ENCODE measurements at places on chromosomes 2 and 18.

- DNase-seq, result no peak
Measured at GRCh38 chr2:186466743-186467142, 19.3 kb upstream of the ZC3H15 start.

DNA sequence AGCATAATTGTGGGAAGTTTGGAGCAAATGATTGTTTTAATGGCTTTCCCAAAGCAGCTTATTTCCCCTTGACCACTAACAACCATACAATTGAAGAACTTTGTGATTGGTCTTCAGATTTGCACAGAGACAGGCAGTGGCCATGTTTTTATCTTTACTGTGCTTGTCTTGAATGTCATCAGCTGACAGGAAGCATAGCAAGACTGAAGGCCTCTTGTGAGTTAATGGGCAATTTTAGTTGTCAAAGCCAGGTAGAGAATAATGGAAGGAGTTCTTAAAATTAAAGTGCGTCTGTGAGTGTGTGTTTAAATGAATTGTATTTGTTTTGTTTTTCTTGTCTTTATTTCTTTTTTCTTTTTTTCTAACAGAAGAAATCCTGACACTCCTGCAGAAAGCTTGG lies 809.9 kb downstream of the TSN start:
- no peak for DNase-seq

DNA sequence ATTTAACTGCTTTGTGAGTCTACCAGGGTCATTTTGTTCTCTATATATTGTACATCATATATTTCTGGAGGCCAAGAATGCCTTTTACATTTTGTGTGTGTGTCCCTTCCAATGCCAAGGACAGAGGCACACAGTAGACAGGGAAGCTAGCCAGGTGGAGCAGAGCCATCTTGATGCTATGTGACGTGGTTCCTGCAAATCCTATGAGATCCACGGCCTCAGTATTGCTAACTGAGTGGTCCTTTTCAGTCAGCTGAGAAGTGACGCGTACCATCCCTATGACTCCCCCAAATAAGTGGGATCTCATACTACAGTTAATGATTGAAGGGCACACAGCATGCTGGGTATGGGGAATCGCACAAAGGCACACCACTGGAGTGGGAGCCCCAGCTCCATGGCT lies 27.3 kb downstream of the CCDC141 start:
- no peak for DNase-seq

- no peak for DNase-seq
Measured at GRCh38 chr2:229562472-229563127, 151.8 kb downstream of the DNER start.

GRCh38 chr2:174044556-174044955 lies 79.4 kb upstream of the SP3 start:
- no peak for DNase-seq

GRCh38 chr2:147098940-147099339 lies 745.9 kb upstream of the ACVR2A start:
- no peak for DNase-seq

- no peak for DNase-seq
Measured at GRCh38 chr2:77521931-77522470, at the start of gene LRRTM4. Gene LRRTM4 (minus strand): TSS chr2:77522376.

DNA sequence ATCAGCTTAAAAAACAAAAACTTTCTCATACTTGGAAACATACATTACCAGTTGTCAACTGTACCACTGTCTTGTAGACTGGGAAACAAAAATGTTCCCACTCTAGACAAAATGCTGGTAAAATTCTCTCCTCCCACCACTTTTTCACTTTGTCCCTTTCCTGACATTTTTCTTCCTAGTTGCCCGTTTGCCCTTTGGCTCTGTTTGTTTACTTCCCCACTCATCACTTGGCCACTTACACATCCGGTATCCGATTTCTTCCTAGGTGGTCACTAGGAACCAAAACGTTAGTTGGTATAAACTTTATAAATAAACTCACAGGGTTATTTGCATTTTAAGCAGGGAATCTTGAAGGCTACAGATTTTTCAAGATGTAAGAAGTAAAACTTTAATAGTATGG lies 84.9 kb downstream of the METTL4 start:
- DNase-seq, result no peak

- no peak for DNase-seq
Measured at GRCh38 chr2:191866195-191866594, 19.3 kb upstream of the CAVIN2 start.

DNA sequence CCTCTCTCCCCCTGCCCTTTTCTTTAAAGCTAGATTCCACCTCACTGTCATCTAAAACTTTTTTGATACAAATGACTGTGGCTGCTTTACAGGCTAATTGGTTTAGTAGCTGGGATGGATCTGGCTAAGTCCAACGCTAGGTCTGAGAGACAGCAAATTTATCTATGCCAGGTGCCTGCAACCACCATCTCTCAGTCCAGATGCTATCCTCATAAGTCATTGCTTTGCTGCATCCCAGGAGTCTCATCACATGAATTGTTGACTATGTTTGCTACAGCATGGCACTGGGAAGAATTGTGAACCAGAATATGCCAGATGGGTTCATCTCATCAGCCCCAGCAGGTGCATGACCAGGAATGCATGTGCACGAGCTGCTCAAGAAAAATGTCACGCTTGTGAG lies 100.0 kb upstream of the PID1 start:
- no peak for DNase-seq

DNA sequence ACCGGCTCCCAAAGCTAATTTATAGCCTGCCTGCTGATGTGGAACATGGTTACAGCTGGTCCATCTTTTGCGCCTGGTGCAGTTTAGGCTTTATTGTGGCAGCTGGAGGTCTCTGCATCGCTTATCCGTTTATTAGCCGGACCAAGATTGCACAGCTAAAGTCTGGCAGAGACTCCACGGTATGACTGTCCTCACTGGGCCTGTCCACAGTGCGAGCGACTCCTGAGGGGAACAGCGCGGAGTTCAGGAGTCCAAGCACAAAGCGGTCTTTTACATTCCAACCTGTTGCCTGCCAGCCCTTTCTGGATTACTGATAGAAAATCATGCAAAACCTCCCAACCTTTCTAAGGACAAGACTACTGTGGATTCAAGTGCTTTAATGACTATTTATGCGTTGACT lies 51.4 kb downstream of the TMEM178A start:
- no peak for DNase-seq

- no peak for DNase-seq
Measured at GRCh38 chr2:200438251-200438650, 71.6 kb downstream of the KCTD18 start.

- DNase-seq, result no peak
Measured at GRCh38 chr2:41488888-41489287, 558.9 kb upstream of the PKDCC start.

DNA sequence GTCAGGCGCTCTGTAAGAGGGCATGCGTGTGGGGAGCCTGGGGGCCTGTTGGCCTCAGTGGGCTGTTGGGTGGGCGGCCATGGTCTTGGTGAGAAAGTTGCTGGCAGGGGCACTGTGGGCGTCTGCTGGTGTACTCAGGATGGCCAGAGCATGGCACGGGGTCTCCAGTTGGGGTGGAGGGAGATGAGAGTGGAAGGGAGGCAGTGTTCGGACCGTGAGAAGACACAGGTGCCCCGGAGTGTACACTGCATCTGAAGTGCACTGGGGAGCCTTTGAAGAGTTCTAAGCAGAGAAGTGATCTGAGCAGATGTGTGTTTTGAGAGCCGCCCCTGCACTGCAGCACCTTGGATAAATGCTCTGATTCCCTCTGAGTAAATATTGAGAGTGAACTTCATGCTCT lies 150.8 kb downstream of the LDLRAD4 start:
- no peak for DNase-seq

GRCh38 chr18:75343389-75343788 lies 84.1 kb downstream of the SMIM21 start:
- DNase-seq, result no peak

- DNase-seq, result no peak
Measured at GRCh38 chr2:88658881-88659537, 31.7 kb upstream of the EIF2AK3 start.

- DNase-seq, result no peak
Measured at GRCh38 chr18:48693625-48694262, 154.9 kb downstream of the CTIF start.

GRCh38 chr18:13136056-13136903 lies 82.3 kb upstream of the LDLRAD4 start:
- no peak for DNase-seq

DNA sequence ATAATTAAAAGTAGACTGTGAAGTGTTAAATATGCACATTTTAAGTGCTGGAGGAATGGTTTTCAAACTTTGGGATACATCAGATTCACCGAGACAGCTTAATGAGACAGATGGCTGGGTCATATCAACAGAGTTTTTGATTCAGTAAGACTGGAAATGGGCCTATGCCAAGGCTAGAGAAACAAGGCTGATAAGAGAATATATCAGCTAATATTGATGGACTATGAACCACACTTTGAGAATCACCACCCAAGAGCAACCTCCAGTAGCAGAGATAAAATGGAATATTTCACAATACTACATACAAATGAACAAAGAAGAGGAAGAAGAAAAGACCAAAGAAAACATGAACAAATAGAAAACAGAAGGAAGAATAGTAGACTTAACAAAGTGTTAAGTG lies 450.2 kb upstream of the KLHL29 start:
- DNase-seq, result no peak

GRCh38 chr2:125491663-125492062 lies 1164.3 kb upstream of the GYPC start:
- DNase-seq, result no peak
